ENCODE measurements at places on chromosomes 1 and 21. TPM values are rescaled to one million over a fixed set of nuclear protein-coding genes. Genes with fewer than 3 reads are reported as not detected.

SPRR2A gene
- not detected for total RNA-seq

KRTAP13-4 gene
- not detected for total RNA-seq

TNFRSF1B gene
- 2.0 TPM for total RNA-seq

MTMR11 gene
- total RNA-seq = 10.5 TPM

MRPL20 gene
- total RNA-seq = 136 TPM

UBL4B gene
- not detected for total RNA-seq

DNA sequence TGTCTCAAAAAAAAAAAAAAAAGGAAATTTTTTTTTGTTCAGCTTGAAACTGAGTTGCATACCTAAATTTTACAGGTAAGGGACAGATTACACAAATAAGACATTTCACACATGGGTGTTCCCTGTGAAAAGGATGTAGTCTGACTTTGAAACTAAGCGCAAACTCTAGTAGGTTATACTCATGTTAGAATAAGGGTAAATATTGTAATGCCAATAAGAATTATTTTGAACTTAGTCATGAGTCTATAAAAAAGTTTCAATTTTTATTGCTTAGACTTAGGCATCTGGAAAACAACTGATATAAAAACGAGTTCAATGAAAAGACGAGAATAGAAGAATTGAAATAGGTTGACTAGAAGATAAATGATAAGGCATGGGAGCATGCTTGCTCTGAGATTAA, 122.3 kb downstream of the HMCN1 start:
- DNase-seq = no peak

- peak; percentile 11 for DNase-seq
These were observed 12.0 kb downstream of the MIIP start for GRCh38 chr1:12031039-12031980.

GRCh38 chr21:37771181-37771580, 145.1 kb downstream of the KCNJ6 start:
- DNase-seq = no peak

GRCh38 chr1:170445096-170445495, 86.9 kb upstream of the GORAB start:
- DNase-seq = no peak

DNA sequence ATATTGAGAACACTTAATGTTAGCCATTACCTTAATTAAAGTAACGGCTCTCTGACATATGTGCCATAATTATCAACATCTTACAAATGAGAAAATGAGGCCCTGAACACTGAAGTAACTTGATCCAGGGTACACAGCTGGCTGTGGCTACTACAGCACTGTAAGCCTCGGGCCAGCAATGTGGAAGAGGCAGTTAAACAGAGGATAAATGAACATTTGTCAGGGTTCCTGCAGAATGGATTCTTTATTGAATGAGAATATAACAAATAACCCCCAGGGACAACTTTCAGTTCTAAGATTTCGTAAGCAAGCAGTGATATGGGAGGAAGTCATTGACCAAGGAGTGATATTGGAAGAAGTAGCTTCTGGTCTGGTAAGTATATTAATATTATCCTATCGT, 70.5 kb upstream of the SCYL3 start:
- DNase-seq = no peak

DNA sequence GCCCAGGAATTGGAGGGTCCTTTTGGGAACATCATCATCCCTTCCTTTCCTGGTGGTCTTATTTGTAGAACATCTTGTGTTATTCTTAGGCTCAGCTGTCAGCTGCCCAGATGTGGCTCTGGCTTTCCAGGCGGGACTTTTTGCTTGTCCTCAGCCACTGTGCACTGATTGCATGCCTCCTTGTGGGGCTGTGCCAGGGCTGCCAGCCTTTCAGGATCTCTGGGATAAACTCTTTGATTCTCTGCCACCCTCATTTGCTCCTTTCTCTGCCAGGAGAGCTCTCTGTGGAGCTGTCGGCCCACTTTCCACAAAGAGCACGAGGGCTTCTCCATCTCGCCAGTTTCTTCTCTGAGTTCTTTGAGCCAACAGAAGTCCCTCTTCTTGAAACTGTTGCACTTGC, 63.1 kb downstream of the PTPRU start:
- DNase-seq = no peak

DNA sequence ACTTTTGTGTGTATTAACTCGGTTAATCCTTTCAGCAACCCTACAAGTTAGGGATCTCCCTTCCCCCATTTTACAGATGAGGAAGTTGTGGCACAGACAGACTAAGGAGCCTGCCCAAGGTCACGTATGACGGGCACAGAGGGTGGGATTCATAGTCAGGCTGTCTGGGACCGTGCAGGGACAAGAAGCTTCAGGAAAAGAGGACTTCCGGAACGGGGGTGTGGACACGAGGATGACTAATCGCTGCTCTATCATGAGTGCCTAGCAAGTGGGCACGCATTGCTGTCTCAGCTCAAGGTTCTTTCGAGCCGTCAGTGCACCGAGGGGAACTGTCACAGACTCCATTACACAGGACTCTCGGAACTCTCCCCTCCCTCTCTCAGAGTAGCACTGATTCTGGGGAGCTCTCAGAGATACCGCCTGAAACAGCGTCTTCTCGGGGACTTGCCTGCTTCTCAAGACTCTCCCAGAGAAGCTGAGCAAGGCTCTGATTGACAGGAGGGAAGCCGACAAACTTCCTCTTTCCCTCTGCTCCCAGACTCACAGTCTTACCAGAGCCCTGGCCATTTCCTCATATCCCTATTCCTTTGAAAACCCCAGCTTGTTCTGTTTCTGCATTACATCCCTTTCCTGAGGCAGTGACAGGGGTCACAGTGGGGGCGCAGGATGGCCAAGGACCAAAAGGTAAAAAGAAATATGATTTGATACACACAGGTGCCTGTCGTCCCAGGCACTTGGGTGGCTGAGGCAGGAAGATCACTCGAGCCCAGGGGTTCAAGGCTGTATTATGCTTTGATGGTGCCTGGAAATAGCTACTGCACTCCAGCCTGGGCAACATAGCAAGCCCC, 14.4 kb downstream of the FHAD1 start:
- DNase-seq = peak; percentile 11

DNA sequence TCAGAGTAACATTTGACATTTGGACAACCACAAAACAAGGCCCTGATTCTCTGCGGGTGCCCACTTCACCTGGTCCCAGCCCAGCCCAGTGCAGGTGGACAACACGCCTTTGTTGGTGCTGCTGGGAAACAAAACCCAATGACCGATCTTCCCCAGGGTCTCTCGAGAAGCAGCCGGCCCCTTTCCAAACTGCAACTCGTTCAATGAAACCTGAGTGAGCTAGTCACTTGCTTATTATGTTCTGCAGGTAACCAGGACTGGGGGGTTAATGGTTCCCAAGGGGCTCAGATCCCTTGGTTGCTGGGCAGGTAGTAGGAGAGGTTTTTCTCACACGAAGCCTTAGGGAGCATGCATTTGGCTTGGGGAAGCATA, 42.9 kb downstream of the ABCG1 start:
- no peak for DNase-seq

- no peak for DNase-seq
These were observed 1326.0 kb downstream of the PLA2G4A start for GRCh38 chr1:188154761-188155160.

DNA sequence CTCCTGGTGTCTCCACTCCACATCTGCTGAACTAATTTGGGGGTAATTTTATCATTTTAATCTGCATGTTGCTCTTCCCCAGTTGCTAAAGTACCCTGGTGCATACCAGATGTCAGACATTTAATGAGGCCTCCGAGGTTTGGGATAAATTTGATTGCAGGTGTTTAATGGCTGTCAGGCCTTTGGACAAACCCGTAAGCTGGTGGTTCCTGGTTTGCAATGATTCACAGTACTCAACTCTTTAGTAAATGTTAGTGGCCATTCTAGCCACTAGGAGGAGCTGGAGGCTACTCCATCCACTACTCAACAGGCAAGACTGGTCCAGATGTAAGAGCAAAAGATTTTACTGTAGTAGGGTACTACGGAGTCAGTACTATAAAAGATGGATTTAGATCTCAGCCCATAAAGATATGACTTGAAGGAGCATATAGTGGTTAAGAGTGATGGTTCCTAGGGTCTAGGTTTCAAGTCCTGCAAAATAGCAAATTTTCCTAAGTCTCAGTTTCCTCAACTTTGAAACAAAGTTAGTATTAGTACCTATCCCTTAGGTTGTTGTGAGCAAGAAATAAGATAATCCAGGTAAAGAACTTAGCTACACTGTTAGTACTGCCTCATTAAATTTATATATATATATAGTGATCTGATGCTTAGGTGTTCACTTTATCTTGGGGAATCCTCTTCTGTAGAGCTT, 132.8 kb downstream of the SNX7 start:
- DNase-seq = peak; percentile 57

DNA sequence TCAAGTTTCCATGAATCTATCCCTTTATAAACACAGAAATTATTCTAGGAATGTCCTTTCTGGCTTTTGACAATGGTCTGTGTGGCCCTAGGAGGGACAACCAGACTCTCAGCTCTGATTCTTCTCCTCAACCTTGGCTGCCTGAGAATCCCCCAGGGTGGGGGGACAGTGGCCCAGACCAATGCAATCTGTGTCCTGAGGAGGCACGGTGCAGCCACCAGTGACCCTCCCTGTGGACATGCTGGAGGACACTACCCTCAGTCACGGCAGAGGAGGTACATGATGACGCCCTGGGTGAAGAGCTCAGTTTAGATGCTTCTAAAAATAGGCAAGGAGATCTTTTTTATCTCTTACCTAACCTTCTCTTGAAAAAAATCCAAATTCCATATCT, 91.7 kb downstream of the PGBD5 start:
- no peak for DNase-seq

Measured in NCI-H460 (cell line).